Urothelium cell line (cell line): ENCODE measurements at places on chromosomes 6 and 20.

- no peak for DNase-seq
Observed at GRCh38 chr6:137763886-137764285, 103.2 kb upstream of the TNFAIP3 start.

DNA sequence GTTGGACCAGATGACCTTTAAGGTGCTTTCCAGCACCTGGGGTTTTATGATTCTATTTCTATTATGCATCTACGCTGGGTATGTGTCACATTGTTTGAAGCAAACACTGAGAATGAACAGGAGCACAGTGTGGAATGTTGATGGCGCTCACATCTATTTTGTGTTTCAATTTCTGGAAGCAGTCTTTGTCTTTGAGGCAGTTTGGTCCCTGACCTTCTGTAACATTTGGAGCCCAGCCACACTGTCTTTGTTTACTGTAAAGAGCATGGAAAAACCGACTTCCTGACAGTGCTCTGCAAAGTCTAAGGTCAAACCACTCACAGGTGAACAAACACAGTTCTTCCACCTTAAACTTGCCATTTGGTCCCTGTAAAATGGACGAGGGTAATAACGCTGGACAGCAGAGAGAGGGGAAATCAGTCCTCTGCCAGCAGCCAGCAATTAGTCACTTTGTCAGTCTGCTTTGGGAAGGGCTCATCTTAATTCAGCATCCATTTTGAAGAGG is 155.5 kb downstream of the PRL start:
- DNase-seq = peak; percentile 21

DNA sequence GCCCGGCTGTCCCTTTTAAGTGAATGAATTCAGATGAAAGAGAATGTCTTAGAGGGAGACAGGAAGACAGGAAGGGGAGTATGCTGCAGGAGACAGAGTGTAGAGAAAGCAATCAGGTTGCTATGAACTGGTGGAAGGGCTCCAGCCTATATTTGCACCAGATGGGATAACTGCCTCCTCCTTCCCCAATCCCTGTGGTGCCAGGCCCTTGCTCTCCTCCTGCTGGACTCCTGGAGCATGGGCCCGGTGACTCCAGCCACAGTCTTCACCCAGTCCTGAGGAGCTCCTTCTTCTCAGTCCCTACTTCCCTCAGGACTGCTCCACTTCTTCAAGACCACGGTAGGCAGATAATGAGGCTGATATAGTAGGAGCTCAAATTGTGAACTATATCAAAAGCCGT is 91.8 kb downstream of the TMEM200A start:
- no peak for DNase-seq

DNA sequence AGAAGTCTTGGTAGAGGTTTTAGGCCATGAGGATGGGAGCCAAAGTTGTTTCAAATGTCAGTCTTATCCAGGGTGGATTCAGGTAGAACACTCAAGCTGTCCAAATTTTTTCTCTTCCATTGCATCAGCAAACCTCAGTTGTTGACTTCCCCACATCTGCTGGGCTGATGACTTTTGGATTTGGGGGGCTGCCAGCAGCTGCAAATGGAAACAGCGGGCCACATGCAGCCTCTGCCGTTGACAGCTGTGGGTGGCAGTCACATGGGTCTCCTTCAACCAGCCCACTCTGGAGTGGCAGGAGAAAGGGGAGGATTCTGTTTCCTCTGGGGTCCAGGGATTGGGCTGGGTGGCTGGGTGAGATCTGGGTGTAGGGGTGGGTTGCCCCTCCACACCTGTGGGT is 5.8 kb upstream of the MLN start:
- DNase-seq = no peak

DNA sequence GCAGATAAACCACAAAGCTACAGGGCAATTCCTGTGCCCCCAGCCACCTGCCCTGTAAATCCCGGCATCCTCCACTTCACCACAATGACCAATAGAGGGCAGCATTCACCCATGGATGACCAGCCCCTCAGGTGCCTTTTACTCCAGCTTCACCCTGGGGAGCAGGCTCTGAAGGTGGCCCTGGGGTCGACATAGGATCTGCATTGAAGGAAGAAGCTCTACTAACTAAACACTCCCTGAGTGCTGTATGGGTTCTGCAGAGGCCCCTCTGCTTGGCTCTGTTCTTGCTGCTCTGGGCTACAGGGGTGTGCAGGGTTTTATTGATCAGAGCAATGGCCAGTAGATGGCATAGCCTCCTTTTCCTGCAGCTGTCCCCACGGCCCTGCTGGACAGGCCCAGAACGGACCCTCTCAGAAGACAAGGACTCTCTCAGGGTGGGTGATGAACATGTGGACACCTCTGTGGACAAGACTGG is 20.3 kb downstream of the CST4 start:
- peak; percentile 75 for DNase-seq

DNA sequence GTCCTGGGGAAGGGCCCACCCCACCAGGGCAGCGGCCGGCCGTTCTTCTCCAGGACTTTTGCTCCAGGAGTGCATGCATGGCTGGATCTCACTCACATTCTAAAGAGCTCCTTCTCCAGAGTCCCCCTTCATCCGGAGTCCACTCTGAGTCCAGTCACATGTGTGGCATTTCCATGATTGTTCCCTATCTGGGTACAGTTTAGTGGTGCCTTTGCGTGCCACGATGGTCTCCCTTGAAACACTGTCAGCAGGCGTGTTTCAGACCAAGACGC is 20.9 kb downstream of the OSBPL2 start:
- DNase-seq = no peak

DNA sequence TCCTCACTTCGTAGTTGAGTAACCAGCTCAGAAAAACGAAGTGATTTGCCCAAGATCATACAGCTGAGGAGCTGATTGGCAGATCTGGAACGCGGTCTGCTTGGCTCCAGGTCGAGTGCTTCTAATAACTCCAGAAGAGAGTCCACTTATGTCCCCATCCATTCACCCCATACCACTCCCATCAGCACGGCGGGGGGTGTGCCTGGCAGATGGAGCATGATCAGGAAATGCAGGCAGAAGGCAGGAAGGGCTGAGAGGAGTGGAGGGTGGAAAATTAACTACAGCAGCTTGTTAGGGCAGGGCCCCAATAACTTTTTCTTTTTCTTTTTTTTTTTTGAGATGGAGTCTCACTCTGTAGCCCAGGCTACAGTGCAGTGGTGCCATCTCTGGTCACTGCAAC is 15.0 kb downstream of the FITM2 start:
- no peak for DNase-seq

GRCh38 chr6:159425421-159425820 is 256.2 kb downstream of the FNDC1 start:
- no peak for DNase-seq

DNA sequence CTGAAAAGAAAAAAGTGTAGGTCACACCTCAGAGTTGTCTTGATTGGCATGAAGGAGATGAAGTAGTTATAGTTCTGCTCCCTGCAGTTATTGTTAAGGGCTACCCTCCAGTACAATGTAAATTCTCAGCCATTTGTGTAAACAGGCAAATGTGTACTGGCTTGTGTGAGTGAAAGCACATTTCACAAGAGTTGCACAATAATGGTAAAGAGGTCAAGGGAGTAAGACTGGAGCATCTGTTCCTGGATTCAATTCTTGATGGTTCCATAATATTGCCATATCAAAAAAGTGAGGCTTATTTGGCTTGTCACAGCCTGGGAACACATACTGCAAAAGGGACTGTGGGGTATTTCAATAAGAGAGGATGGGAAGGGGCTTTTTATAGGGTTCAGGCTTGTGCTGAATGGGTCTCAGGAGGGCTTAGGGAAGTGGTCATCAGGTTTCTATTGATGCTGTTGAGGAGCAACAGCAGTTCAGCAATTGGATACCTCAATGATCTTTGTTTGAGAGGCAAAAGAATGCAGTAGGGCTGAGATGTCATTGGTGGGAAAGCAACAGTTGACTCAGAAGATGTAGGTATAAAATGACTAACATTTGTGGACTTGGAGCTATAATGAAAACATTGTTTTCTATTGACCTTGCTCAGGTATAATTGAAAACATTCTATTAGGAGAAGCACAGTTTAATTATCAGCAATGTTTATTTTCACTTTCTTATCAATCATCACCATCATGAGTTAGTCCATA is 402.6 kb downstream of the BCKDHB start:
- no peak for DNase-seq

DNA sequence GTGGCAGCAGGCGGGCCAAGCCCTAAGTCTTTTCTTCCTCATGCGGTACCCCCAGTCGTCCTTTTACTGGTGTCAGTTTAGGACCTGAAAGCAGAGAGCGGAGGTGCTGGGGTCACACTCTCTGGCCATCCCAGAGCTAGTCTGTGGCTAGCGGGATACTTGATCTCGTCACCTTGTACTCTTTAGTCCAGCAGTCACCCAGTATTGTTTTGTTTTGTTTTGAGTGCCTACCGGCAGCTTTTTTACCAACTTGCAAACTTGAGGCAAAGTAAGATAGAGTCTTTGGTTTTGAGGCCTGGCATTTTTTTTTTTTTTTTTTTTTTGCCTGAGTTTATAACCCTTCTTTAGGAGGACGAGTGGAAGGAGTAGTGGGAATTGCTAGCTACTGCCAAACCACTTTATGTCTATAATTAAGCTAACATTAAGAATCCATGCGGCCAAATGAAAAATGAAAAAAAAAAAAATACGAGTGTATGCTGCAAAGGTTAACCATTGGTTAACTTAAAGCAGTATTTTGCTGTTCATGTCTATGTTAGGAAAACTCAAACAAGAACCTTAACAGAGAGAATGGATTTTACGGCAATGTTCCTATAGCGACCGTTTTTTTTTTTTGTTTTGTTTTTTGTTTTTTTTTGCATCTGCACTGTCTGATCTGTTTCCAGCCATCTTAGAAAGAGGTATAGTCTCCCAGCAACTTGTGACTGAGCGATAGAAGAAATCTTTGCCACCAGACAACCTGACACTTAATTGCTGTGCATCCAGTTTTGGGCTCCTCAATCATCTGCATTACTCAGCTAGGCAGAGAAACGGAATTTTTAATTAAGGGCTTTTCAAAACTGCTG is 56.9 kb downstream of the FAM217A start:
- DNase-seq = no peak

DNA sequence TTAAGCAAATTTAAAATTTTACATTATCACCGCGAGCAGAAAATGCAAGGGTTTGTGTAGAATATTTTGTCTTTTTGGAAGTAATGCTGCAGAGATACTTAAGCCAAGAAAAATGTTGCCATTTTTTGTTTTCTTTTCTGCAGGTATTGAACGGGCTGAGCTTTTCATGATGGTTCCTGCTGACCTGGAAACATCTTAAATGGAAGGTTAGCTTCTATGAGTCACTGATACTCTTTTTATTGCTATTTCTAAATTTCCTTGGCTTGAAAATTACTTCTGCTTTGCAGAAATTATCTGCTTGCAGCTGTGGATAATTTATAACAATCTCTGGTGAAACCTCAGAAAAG is 12.7 kb downstream of the SYTL3 start:
- no peak for DNase-seq

DNA sequence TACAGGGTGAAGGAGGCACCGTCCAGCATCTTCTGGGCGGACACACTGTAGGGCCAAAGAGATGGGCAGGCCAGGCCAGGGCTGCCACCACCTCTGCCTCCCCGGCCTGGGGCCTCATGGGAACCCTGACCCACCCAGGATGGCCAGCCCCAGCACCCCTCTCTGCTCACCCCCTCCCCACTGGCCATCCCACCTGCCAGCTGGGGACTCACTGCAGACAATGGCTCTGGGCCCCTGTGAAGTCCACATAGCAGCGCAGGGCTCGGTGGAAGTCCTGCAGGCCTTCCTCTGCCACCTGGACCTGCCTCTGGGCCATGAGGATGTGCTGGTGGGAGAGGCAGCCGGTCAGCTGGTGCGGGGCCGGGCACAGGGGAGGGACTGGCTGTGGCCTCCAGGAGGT is 3.6 kb upstream of the C20orf144 start:
- no peak for DNase-seq

- no peak for DNase-seq
Observed at GRCh38 chr6:11356404-11357155, 124.1 kb upstream of the NEDD9 start.

GRCh38 chr6:71168233-71168765 is 120.3 kb upstream of the OGFRL1 start:
- no peak for DNase-seq

GRCh38 chr6:2853769-2854395 is 12.2 kb upstream of the SERPINB1 start:
- DNase-seq = peak; percentile 64

DNA sequence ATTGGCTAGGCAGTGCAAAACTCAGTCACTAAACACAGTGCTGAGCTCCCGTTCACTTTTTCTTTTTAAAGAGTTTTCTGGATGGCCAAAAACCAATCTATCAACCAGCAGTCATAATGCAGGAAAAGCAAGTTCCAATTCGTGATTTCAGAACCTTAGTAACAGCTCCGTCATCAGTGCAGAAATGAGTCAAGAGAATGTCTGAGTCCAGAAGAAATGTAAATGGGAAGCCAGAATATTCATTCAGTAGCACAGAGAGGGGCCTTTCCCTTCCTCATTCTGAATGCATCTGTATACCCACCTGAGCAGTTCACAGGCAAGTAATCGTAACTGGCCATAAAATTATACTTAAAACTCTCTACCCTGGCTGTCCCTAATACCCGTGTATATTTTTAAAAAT is 20.4 kb downstream of the HUS1B start:
- DNase-seq = no peak

DNA sequence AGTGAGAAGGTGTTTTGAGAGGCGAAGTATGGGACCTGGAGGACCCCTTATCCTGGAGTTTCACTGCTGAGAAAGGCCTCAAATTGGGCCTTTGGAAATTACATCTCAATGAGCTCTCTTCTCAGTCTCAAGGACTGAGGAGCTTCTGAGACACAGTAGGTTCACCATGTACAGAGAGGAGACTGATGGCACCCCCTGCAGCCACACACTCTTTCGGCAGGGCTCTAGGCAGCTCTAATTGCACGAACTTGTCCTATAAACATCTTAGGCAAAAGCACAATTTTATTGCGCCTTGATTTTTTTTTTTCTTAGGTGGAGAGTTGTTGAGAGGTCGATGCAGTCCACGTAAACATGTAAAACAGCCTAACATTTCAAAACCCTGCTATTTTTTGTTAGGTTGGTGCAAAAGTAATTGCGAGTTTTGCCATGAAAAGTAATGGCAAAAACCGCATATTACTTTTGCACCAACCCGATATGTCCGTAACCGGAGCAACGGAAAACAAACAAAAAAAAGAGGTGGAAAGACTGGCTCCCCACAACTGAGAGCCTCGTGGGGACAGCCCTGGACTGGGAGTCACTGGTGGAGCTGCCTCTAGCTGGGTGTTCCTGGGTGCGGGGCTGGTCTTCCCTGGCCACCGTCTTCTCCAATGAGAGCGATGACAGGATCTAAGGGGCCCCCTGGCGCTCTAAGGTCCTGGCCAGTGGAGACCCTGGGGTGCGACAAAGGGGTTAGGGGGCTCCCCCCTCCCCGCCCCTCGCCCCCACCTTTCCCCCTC is 84.0 kb upstream of the EYA2 start:
- no peak for DNase-seq
